ENCODE measurements at places on chromosomes 13 and 19.

DNA sequence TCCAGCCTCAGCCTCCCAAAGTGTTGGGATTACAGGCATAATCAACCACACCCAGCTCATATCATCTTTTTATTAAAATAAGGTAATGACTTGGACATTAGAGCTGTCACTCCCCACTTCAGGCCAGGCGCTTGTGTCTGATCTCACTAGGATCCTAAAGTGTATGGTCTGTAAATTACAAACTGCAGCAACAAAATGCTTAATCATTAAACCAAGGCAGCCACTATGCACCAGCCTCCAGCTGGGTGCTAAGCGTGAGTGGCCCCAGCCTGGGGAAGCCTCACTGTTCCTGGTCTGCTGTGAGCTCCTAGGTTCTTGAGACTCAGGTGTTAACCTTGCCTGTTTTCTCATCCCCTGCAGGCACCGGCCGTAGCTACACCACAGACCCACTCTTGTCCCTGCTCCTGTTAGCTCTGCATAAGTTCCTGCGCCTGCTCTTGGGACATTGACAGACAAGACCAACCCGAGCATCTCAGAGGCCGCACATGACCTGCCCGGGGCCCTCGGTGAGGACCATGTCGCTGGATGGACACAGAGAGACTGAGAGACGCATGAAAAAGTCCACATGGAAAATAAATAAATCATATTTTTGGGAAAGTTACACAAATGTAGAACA is 37.8 kb downstream of the VSTM2B start:
- no peak for DNase-seq

DNA sequence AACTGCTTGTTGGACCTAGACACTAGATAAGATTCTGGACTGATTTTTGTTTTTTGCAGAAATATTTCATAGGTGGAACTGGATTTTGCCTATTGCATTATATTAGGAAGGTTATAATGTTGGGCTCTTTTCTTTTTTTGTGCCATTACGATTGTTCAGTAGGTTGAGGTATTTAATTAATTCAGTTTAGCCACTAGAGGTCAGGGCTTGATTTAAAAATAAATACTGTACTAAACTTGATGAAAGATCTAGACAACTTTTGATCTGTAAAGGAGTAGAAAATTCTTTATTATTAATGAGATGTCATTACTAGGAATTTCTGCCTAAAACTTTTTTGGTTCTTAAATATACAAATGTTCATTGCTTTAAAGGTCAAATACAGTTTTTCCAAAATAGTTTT is 15.2 kb upstream of the SUPT20H start:
- DNase-seq = peak; percentile 23

GRCh38 chr13:28052945-28053344 is 47.4 kb downstream of the FLT3 start:
- DNase-seq = no peak

DNA sequence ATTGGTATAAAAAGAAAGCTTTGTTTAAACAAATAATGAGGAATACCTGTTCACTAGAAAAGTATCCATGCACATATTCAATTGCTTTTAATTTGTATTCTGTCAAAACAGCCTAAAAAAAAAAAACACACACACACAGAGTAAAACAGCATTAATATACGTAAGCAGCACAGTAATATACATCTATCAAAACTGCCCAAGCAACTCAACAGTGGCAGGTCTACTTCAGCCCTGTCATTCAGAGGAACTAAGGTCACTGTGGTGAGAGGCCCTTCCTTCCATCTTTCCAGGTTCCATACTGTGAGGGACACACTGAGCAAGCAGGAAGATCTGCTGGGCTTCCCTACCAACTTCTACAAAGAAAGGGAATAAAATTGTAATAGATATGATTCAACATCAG is 3.8 kb downstream of the PROSER1 start:
- no peak for DNase-seq

DNA sequence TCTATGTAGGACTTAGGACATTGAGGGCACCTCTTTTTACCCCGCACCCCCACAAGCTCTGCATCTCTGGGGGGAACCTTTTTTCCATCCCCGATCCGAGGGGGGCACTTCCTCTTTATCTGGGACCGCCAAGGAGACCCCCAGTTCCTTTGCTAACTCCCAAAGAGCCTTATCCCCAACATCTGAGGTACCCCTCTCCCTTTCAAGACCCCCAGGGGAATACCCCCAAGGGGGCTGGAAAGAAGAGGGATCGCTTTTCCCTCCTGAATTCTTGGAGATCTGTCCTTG is 1.1 kb downstream of the TNFSF9 start:
- DNase-seq = no peak

GRCh38 chr19:2495130-2495641 is 19.3 kb downstream of the GADD45B start:
- peak; percentile 60 for DNase-seq

GRCh38 chr19:55620410-55621204 is 3.8 kb downstream of the ZNF784 start:
- DNase-seq = peak; percentile 34

DNA sequence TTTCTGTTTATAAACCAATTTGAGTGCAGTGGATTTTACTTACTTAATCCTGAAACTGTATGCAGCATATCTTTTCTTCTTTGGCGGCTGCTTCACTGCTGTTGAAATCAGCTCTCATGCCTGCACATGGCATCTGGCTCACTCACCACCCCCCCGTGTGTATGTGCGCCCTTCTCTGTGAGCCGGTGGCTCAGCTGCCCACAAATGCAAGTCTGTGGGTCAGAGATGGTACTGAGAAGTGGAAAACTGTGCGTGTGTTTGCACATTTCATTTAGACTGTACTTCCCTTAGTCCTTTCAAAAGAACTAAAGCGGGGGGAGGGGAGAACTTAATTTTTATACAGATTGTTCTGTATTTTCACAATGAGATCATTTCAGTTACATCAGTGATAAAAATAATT is 307.6 kb downstream of the SHISA2 start:
- DNase-seq = no peak

- no peak for DNase-seq
These were observed 104.0 kb downstream of the COL4A2 start for GRCh38 chr13:110410936-110411687.

GRCh38 chr13:88112526-88112925 is 441.4 kb downstream of the SLITRK5 start:
- DNase-seq = no peak

DNA sequence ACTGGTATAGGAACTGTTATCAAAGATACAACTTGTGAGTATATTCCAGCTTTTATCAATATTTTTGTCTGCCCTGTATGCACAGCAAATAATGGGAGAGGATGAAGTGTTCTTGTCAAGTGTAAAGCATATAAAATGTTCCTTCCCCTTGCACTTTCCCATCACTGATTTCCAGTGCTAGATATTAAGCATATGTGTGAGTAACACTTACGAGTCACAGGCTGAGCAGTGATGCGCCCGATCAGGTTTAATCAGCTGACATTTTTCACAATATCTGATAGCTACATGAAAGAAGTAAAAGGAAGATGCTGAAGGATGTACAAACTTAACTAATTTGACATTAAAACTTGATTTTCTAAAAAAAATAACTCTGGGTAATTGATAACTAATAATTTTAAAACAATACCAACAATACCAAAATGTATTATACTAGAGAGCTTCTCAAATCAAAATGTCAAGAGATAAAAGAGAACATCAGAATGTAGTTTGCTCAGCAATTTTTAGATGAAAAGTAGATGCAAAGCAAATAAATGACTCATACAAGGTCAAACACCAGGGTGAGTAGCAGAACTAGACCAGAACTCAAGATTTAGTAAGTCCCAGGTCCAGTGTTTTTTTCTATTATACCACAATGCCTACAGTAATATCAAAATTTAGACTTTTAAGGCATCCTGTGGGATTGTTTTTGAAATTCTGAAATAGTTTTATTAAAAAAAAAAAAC is 56.4 kb downstream of the ZDHHC20 start:
- no peak for DNase-seq

DNA sequence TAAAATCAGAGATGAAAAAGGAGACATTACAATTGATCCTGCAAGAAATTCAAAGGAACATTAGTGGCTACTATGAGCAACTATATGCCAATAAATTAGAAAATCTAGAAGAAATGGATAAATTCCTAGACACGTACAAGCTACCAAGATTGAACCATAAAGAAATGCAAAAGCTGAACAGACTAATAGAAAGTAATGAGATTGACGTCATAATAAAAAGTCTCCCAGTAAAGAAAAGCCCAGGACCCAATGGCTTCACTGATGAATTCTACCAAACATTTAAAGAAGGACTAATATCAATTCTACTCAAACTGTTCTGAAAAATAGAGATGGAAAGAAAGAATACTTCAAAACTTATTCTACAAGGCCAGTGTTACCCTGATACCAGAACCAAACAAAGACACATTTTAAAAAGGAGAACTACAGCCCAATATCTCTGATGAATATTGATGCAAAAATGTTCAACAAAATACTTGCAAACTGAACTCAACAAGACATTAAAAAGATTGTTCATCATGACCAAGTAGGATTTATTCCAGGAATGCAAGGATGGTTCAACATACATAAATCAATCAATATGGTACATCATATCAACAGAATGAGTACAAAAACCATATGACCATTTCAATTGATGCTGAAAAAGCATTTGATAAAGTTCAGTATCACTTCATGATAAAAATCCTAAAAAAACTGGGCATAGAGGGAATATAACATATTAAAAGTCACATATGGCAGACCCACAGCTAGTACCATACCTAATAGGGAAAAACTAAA is 35.8 kb downstream of the UQCRFS1 start:
- no peak for DNase-seq

DNA sequence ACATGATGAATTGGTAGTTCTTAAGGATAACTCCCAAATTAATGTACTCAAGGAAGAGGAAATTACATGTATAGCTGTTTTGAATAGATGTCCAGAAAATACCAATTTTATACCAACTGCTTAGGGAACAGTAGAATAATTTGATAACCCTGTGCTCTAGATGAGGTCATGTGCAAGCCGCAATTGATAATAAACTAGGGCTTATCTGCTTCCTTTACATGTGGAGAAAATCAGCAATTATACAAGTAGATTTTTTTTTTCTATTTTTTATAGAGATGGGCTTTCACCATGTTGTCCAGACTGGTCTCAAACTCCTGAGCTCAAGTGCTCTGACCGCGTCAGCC is 9.3 kb downstream of the TPT1 start:
- DNase-seq = no peak

DNA sequence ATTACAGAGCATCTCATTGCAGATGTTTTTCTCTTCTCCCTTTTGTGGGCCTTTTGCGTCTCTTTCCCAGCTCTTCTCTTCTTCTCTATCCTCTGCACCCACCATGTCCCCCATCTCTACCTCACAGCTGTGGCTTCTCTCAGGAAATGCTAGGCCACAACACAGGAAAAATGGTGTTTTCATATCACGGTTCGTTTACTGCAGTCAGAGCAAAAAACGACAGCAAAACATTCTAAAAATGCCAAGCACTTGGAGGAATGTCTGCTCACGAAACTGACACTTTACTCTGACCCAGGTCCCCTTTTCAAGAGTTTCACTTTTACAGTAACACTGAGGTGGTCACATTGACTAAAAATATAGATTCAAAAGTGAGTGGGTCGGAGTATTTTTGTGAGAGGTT is 152.2 kb downstream of the DCT start:
- peak; percentile 33 for DNase-seq

DNA sequence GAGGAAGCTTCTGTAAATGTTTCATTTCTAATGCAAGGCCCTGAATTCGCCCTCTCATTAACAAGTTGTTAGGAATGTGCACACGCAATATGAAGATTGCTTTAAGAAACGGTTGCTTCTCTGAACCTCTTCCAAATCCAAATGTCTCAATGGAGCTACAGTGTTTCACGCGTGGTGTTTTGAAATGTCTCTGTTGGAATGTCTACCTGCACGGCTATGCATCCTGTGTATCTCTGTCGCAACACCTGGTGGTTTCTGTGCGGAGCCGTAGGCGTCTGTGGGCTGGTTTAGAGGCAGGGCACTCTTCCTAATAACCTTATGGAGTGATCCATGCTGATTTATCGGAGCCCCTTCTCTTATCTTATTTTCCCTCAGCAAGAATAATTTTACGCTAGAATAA is 1584.2 kb upstream of the SLC10A2 start:
- no peak for DNase-seq

DNA sequence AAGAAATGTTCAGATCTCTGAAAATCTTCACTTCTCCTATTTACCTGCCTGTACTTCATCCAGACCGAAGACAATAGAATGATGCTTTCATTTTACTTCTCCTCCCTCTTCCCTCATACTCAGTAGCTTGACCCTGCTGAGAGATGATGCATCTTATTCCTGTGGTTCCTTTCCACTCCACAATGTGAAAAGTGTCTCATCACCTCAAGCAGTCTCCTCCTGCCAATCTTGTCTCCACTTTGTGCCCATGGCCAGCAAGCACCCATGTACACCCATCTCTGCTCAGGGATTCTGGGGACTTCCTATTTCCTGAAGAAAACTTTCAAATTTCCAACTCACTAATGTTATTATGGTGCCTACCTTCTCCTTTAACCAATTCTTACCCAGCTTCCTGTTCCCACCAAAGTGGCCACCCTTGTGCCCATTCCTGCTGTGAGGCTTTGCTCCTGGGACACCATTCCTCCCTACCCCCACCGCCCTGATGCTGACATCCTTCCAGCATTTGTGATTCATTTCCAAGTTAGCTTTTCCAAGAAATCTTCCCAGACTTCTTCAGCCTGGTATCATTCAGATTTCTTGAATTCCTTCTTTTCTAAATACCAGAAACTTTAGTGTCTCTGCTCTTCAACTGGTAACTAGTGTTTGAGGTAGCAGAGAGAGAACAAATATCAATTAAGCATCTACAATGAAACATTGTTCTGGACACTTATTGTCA is 212.5 kb downstream of the POSTN start:
- DNase-seq = no peak

DNA sequence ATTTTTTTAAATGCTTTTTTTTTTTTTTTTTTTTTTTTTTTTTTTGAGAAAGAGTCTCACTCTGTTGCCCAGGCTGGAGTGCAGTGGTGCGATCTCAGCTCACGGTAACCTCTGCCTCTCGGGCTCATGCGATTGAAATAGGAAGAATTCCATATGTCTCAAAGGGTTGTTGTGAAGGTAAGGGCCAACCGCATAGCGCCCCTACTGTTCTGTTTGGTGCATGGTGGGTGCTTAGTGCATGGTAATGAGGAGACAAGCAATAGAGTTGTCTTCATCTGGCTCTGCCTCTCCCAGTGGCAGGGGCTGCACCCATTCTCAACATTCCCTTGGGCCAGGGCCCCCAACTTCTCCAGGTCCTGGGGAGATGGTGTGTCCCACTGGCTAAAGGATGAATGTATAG is 68.7 kb downstream of the RASL11A start:
- peak; percentile 28 for DNase-seq

DNA sequence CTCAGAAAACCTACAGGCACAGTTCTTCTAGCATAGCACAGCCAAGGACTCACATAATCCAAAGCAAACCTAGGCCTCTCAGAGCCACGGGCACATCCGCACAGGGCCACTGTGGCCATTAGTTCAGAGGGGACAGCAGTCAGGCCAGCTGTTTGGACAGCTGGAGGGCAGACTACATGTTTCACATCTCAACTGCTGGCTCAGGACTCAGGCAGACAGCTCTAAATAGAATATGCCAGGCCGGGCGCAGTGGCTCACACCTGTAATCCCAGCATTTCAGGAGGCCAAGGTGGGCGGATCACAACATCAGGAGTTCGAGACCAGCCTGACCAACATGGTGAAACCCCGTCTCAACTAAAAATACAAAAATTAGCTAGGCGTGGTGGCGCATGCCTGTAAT is 26.8 kb downstream of the SAFB2 start:
- no peak for DNase-seq

- no peak for DNase-seq
These were observed 14.6 kb downstream of the ACER1 start for GRCh38 chr19:6318772-6319171.

- DNase-seq = no peak
These were observed 213.1 kb upstream of the SGCG start for GRCh38 chr13:22967669-22968068.
